ENCODE measurements at places on chromosomes 7 and 10.
A peak's percentile ranks its signal among the peaks of the same experiment; 100 is the strongest.

- DNase-seq: no peak
Measured at GRCh38 chr10:10644676-10645385, 372.8 kb upstream of the CELF2 start.

DNA sequence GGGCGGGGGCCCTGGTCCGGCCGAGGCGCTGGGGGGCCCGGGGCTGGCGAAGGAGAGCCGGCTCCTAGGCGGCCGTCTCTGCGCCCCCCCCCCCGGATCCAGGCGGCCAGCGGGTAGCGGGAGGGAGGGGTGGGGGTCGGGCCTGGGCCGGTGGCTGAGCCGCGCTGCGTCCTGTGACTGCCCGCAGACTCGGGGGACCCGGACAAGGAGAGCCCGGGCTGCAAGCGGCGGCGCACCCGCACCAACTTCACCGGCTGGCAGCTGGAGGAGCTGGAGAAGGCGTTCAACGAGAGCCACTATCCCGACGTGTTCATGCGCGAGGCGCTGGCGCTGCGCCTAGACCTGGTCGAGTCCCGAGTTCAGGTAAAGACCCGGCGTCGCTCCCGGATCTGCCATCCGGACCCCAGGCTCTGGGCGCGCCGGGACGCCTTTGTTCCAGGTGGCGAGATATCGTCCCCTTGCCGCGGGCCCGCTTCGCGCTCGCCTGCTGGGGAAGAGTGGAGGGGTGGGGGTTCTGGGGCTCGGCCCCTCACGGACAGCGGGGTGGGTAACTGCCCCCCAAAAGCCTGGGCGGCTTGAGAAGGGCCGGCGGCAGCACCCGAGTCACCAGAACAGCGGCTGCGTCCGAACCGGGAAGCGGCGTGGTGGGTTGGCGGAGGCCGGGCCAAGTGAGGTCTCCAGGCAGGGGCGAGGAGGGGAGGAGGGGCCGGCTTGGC, 819 bp downstream of the UNCX start:
- no peak for DNase-seq

- no peak for DNase-seq
Measured at GRCh38 chr10:34628174-34628796, 186.8 kb downstream of the PARD3 start.

GRCh38 chr7:73972614-73973013, 55.4 kb upstream of the ELN start:
- DNase-seq: no peak

GRCh38 chr10:95693071-95693667, 558 bp downstream of the TCTN3 start:
- DNase-seq: no peak

DNA sequence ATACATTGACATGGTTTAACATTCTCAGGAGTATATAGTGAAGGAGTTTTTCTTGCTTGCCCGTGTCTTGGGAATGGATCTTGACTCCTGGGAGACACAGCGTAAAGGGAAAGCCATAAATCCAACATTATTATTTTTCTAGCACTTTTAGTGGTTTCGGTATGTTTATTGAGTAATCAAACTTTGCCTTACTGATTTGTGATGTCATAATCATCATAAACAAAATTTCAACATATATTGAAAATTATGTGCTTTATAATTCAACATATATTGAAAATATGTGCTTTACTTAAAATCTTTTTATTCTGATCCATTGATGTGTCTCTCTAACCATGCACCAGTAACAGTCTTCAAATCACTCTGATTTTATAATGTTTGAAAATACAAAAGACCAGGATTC, 20.2 kb upstream of the OR2A5 start:
- no peak for DNase-seq

GRCh38 chr7:17194656-17195055, 103.8 kb upstream of the AHR start:
- DNase-seq: no peak

- no peak for DNase-seq
Measured at GRCh38 chr10:127989481-127990012, 82.6 kb downstream of the PTPRE start.

DNA sequence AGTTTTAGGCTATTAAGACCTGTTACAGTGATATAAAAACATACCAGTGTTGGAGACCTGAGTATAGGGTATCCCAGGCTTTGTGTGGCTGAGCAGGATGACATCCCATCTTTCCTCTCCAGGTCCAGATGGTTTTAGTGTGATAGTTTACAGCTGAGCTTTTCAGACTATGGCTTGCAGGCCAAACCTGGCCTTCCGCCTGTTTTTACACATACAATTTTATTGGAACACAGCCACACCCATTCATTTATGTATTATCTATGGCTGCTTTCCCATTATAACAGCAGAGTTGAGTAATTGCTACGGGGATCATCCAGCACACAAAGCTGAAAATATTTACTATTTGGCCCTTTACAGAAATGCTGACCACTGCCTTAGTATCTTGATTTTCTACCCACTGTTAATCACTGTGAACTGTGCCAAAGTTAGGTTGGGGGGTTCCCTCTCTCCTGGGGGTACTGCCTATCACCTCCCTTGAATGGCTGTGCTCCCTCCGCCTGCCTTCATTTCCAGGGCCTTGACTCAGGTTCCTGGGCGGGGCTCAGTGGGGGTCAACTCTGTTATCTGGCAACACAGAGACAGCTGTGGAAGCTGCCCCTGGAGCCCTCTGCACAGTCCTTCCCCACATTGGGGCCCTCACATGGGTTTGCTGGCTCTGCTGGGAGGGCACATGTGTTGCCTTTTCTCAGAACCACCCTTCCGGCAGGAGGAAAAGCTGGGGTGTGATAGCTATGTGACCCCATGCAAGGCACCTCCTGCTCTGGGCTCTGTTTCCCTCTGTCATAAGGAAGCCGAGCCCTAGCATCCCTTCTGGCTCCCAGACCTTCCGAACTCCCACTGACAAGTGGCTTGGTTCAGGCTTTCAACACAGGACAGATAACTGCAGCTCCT, 40.3 kb upstream of the SH2D4B start:
- DNase-seq: peak; percentile 46

- DNase-seq: no peak
Measured at GRCh38 chr10:132701846-132702190, 84.1 kb downstream of the NKX6-2 start.

GRCh38 chr7:40019558-40019957, 69.5 kb downstream of the CDK13 start:
- no peak for DNase-seq

GRCh38 chr10:46301056-46301645, 14.4 kb downstream of the ANTXRL start:
- DNase-seq: no peak

- DNase-seq: no peak
Measured at GRCh38 chr7:103687272-103687671, 241.3 kb upstream of the SLC26A5 start.

- no peak for DNase-seq
Measured at GRCh38 chr10:12768156-12769100, 233.1 kb downstream of the CCDC3 start.

- peak; percentile 6 for DNase-seq
Measured at GRCh38 chr7:69208848-69209247, 389.4 kb upstream of the AUTS2 start.

- DNase-seq: no peak
Measured at GRCh38 chr10:79165070-79165778, 96.5 kb downstream of the ZMIZ1 start.
